ENCODE measurements at places on chromosomes 1 and 21. TPM values are rescaled to one million over a fixed set of nuclear protein-coding genes. Genes with fewer than 3 reads are reported as not detected.

Gene YIPF1
- total RNA-seq = 20.6 TPM

GRCh38 chr1:41713141-41713540 lies 205.6 kb downstream of the HIVEP3 start:
- DNase-seq = no peak
- H3K36me3 ChIP-seq = no peaks in the 10 kb centered on the region
- H3K4me3 ChIP-seq = no peak overlapping the region
- H3K4me1 ChIP-seq = peaks cover 23% of the 10 kb centered on the region
- no peak overlapping the region for H3K27ac ChIP-seq
- H3K27me3 ChIP-seq = no peaks in the 10 kb centered on the region

GRCh38 chr1:166969074-166969677 lies 6.2 kb downstream of the ILDR2 start:
- H3K27ac ChIP-seq = peak overlapping the region; percentile 16
- H3K4me3 ChIP-seq = no peak overlapping the region
- DNase-seq = peak; percentile 44
- peaks cover 43% of the 10 kb centered on the region for H3K4me1 ChIP-seq
- peaks cover 14% of the 10 kb centered on the region for H3K27me3 ChIP-seq
- peaks cover 4% of the 10 kb centered on the region for H3K36me3 ChIP-seq

DNA sequence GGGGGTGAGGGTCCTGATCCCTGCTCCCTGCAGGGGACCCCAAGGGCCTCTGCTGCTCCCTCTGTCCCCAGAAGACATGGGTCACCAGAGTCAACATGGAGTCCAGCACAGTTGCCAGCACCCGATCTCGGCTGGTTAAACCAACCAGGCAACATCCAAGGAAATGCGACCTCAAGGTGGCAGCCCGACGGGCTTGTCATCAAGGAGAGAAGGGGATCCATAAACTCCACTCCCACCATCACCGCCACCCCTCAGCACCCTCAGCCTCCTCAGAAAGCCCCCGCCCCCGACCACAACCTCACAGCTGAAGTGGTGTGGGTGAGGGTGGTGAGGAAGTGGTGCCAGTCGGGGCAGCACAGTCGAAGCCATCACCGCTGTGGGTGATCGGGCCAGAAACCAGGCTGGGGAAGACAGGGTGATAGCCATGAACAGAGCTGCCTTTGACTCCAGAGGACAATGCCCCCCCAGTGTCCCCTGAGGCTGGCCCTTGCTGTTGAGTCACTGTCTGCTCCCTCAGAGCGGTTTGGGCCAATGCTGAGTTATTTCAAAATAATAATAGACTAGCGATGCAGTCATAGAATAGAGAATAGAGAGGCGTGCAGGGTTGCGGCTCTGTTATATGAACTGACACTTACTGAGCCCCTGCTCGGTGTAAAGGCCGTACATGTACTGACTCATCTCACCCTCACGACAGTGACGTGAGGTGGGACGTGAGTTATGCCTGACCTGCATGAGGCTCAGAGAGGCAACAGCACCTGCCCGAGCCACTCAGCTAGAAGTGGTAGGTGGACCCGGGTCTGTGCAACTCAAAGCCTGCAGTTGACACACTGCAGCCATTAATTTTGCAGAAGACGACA lies 88.7 kb upstream of the IFFO2 start:
- H3K27ac ChIP-seq = no peak overlapping the region
- peaks cover 4% of the 10 kb centered on the region for H3K27me3 ChIP-seq
- no peaks in the 10 kb centered on the region for H3K36me3 ChIP-seq
